ENCODE measurements at places on chromosomes 5 and 9.
A peak's percentile ranks its signal among the peaks of the same experiment; 100 is the strongest.

GRCh38 chr5:61029456-61030162, 84.6 kb downstream of the NDUFAF2 start:
- no peak for DNase-seq

DNA sequence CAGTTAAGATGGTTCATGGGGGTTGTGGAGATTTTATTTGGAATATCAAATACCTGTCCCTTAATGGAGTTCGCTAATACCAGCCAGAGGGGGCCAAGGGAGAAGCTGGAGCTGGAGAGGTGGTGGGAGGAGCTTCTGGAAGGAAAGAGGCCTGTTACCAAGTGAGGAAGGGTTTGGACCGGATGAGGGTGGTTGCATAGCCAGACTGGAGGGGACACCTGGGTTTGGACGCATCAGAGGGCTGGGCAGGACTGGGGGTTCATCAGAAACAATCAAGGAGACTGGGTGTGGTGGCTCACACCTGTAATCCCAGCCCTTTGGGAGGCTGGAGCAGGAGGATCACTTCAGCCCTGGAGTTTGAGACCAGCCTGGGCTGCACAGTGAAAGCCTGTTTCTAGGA, 111.8 kb upstream of the IER5L start:
- DNase-seq, result no peak

DNA sequence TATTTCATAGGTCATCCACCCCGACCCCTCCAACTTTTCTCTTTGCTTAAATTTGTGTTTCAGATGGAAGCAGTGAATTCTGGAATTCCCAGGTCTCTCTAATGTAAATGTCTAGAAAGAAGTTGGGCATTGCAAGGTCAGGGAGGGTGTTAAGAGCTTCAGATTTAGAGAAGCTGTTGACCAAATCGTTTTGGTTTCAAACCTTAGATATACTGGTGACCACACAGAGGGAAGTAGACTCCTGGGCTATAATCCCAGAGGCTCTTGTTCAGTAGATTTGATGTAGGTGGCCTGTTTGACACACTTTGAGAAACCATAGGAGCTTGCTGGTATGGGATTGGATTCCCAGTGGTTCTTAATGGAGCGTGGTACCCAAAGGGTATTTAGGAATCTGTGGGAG, 137.3 kb upstream of the KLF9 start:
- DNase-seq, result no peak

- no peak for DNase-seq
Measured at GRCh38 chr9:35476596-35476995, 13.3 kb upstream of the RUSC2 start.

- no peak for DNase-seq
Measured at GRCh38 chr9:34642679-34643078, 3.8 kb upstream of the GALT start.

- no peak for DNase-seq
Measured at GRCh38 chr5:31366941-31367340, 165.0 kb downstream of the DROSHA start.

DNA sequence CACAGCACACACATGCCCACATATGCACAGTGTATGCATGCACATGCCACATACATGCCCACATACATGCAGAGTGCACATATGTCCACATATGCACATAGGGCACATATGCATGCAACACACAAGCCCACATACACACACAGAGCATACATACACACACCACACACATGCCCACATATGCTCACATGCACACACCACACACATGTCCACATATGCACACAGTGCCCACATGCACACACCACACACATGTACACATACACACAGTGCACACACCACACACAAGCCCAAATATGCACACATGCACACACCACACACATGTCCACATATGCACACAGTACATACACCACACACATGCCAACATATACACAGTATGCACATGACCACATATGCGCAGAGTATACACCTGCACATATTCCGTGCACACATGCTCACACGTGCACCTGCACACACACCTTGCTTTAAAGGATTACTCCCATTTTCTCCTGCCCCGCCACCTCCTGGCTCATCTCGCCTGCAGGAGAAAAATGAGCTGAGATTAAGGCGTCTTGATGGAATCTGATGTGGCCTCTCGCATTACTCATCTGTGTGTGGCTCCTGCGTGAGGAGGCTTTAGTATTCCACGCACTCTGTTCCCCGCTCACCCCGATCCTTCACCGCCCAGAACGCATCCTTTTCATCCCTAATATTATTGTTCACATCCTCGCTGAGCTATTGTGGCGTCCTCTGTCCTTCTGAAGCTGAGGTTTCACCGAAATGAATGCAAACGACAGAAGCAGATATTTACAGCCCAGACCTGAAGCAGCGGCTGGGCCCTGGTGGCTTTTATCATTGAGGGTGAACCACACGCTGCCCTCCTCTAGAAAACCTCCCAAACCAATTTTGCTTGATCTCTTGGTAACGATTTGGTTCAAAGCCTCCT, 182.7 kb downstream of the OLFM1 start:
- DNase-seq, result no peak

DNA sequence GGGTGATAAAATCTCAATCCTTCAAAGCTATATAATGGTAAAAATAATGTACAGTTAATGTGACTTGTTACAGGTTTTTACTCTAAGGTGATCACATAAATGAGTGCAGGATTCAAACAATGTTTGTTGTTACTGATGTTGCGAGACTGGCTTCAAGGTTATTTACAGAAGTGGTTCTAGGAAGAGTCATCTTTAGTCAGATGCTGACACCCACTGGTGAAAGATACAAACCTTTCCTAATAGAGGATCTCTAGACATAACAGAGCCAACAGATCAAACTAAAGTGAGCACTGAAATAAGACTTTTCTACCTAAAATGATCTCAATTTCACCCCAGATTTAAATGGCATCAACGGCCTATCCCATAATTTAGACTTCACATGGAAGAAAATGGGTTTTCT, 20.2 kb downstream of the ARSB start:
- DNase-seq, result no peak

DNA sequence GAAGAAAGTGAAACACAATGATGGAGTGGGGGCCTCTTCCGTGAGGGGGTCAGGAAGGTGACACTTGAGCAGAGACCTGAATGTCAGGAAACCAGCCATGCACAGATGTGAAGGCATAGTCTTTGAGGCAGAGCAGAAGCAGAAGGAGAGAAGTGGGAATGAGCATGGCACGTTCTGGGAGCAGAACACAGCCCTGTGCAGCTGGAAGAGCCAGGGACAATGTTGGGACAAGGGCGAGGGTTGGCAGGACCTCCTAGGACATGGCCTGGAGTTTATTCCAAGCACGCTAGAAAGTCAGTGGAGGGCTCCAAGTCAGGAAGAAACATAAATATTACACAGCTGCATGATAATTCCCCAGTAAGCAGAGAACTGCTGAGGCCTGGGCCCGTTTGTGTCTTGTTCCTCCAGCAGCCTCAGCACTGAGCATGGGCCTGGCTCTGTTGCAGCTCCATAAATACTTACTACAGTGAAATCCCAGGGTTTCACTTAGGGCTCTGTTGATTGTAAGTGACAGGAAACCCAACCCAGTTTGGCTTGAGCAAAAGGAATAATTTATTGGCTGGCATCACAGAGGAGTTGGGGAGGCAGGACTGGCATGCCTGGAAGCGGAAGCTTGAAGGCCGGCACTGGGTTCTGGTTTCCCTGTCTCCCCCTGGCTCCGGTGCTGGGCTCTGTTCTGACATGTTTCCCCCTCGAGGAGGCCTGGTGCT, 66.2 kb downstream of the MVB12B start:
- DNase-seq, result no peak

- DNase-seq, result no peak
Measured at GRCh38 chr9:6186691-6187090, 28.9 kb upstream of the IL33 start.

GRCh38 chr5:27130587-27130986, 92.2 kb upstream of the CDH9 start:
- no peak for DNase-seq

GRCh38 chr9:85425153-85425611, 316.6 kb downstream of the AGTPBP1 start:
- DNase-seq, result peak; percentile 14

GRCh38 chr5:41032973-41033372, 38.2 kb downstream of the MROH2B start:
- no peak for DNase-seq

DNA sequence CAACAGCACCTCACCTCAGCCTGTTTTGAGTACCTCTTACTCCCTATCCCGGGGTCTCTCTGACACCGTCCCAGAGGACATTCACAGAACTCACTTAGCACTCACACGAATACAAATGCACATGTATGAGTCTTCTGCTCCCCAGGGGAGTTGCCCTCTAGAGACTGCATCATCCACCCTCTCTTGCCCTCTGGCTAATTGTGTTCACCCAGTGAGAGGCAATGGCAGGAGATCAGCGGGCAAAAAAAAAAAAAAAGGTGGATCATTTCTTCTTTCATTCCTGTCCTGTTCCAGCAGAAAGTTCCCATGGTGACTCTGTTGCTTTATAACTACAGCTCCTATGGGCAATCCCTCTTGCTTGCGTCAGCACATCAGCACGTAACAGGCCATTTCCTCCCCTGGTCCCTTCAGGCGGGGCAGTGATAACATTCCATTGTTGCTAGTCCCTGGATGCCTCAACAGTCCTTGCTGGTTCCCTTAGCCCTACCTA, 23.5 kb upstream of the SNX2 start:
- DNase-seq, result no peak

DNA sequence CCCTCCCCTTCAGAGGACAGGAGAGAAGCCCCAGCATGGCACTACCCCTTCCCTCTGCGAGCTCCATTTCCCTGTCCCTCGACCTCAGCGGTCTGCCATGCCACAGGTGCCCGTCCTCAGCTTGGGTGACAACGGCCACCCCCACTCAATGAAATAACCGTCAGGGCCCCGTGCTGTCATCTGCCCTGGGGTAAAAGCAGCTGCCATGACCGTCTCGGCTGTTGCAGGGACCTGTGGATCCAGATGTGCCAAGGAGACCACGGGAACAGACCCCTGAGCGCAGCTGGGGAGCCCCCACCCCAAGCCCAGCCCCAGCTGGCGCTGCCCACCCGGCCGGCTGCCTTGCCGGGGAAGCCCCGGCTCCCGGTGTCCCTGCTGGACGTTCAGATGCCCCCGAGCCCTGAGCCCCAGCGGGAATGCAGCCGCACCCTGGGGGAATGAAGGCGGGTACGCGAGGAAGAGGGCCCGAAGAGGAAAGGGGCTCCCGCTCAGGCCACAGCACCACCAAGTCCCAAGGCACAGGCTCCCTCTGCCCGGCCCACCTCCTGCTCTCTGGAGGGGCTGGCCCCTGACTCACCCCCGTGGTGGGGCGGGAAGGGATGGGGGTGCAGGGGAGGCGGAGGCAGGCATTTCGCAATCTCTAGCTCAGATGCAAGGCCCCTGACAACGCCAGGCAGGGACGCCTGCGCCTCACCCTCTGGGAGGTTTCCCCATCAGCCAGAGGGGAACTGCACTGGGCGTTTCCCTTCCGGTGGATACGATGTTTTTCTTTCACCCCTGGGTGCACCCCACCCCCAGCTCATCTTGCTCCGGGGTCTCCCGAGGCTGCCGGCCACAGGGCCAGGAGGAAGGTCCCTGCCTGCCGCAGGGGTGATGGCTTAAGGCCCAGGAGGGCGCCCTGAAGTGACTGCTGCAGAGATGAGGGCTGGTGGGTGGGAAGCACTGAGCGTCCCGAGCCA, 49.2 kb downstream of the NACC2 start:
- no peak for DNase-seq

DNA sequence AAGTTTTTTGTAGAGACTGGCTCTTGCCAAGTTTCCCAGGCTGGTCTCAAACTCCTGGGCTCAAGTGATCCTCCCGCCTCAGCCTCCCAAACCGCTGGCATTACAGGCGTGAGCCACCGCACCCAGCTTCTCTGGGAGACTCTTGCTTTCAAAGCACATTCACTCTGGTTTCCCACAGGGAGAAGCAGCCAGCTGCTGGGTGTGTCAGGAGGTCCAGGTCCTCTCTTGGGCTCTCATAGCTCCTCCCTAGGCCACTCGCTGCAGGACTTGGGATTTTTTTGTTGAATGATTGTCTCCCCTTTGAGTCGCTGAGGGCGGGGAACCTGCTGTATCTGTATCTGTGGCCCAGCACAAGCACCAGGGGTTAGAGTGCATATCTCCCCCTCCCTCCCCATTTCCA, 68.4 kb upstream of the RAPGEF1 start:
- no peak for DNase-seq

GRCh38 chr9:138074516-138074915, 196.9 kb downstream of the CACNA1B start:
- no peak for DNase-seq

GRCh38 chr9:109986521-109986991, 206.6 kb downstream of the PALM2AKAP2 start:
- no peak for DNase-seq

- DNase-seq, result no peak
Measured at GRCh38 chr9:1236061-1236460, 185.9 kb downstream of the DMRT2 start.

- no peak for DNase-seq
Measured at GRCh38 chr5:75885849-75886596, 168.8 kb upstream of the POC5 start.

- no peak for DNase-seq
Measured at GRCh38 chr5:61177716-61178115, 15.4 kb upstream of the SMIM15 start.

DNA sequence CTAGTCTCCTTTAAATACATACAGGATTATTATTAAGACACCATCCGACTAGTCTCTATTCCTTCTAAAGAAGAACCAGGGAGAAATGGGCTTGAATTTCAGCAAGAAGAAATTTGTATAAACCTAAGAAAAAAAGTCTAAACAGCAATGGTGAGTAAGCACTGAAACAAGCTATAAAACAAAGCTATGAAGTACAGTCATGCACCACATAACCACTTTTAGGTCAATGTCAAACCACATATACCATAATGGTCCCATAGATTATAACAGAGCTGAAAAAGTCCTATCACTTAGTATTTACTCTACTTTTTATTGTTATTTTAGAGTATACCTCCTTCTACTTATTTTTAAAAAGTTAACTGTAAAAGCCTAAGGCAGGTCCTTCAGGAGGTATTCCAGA, 102.0 kb upstream of the NFIB start:
- no peak for DNase-seq

- DNase-seq, result no peak
Measured at GRCh38 chr9:132384376-132384775, 22.3 kb downstream of the TTF1 start.

DNA sequence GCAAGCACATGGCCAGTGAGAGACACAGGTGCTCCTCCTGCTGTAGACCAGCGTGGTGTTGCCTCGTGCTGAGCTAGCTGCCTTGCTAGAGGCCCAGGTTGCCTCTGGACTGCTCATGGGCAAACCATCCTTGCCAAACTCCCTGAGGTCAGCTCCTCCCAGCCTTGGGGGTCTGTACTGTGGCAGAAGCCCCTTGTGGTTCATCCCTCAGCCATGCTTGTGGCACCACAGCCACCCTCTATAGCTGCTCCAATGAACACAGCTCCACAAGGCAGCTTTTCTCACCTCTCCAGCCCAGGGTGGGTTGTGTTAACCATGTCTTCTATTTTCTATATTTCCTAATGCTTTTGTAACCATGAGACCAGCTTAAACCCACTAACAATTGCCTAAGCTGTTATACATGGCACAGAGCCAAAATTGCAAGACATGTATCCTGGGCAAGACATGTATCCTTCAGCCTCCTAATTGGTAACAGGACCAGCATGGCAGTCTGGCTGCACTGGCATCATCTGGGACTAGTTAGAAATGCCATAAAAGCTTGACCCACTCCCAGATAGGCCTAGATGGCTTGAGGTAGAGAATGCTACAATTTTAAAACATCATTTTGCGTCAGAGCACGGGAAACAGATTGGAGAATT, 183.1 kb upstream of the S1PR3 start:
- DNase-seq, result no peak

- DNase-seq, result no peak
Measured at GRCh38 chr5:139404484-139404840, 573 bp upstream of the SPATA24 start.
